ENCODE measurements at places on chromosomes 13 and 19.
A peak's percentile ranks its signal among the peaks of the same experiment; 100 is the strongest.

- H3K4me1 ChIP-seq, result no peaks in the 10 kb centered on the region
- H3K27me3 ChIP-seq, result no peaks in the 10 kb centered on the region
- no peak overlapping the region for H3K4me3 ChIP-seq
- H3K36me3 ChIP-seq, result no peaks in the 10 kb centered on the region
- no peak for DNase-seq
Observed at GRCh38 chr13:51208716-51209115, 13.5 kb upstream of the FAM124A start.

DNA sequence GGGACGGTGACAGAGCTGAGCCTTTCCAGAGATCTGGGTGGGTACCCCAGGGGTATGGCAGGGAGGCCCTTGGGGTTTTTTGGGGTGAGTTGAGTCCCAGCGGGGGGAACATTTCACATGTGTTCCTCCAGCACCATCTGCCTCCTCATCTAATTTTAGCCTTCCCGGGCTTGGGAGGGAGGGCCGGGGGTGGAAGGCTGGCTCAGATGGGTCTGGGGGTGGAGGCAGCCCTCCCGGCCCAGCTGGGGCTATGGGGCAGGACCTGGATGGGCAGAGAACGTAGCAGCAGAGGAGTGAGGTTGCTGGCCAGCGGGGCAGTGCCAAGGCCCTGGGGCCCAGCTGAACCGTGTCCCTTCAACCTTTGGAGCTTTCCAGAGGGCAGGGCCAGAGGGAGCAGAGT lies 23.5 kb downstream of the ADGRL1 start:
- H3K27ac ChIP-seq, result peak overlapping the region; percentile 55
- H3K36me3 ChIP-seq, result no peaks in the 10 kb centered on the region
- no peaks in the 10 kb centered on the region for H3K4me1 ChIP-seq
- no peak for DNase-seq
- no peak overlapping the region for H3K4me3 ChIP-seq

DNA sequence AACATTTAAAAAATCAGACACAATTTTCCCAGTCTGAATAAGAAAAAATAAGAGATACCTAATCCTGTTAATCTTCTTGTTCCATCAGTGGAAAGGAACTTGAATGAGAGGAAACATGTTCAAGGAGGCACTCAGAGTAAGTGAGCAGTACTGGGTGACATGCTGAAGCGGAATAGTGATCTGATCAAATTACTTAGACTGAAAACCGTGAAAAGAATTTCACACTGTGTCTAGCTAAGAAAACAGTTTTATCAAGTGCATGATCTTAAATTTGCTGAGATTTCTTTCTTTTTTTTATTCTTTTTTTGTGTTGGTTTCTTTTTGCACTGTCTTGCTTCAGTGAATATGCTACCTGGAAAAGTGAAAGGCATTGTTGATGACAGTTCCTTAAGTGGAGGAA lies 249.5 kb upstream of the SLC10A2 start:
- H3K4me1 ChIP-seq, result no peaks in the 10 kb centered on the region
- H3K36me3 ChIP-seq, result no peaks in the 10 kb centered on the region
- H3K27ac ChIP-seq, result no peak overlapping the region
- no peak overlapping the region for H3K4me3 ChIP-seq

DNA sequence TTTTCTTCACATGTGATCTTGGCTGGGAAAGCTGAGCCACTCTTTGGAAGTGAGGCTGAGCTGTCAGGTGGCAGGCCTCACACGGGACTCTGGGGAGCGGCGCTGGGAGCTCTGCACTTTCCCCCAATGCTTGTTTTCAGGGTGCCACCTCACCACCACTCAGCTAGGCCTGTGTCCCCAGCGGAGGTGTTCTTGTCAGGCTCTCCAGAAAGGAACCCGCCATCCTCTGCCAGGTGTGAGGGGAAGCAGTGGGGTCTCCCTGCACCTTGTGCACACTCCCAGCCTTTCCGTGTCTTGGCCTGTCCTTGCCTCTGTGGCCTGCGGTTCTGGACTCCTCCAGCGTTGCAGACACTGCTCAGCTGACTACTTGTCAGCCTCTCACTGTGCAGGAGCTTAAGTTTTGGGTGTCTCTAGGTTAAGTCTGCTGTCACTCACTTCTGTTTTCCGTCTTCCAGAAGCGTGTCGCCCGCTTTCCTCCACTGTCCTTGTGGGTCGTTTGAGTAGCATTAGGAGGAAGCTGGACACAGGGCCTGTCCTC lies 51.9 kb downstream of the GGACT start:
- H3K4me3 ChIP-seq, result no peak overlapping the region
- no peak for DNase-seq
- no peaks in the 10 kb centered on the region for H3K36me3 ChIP-seq

DNA sequence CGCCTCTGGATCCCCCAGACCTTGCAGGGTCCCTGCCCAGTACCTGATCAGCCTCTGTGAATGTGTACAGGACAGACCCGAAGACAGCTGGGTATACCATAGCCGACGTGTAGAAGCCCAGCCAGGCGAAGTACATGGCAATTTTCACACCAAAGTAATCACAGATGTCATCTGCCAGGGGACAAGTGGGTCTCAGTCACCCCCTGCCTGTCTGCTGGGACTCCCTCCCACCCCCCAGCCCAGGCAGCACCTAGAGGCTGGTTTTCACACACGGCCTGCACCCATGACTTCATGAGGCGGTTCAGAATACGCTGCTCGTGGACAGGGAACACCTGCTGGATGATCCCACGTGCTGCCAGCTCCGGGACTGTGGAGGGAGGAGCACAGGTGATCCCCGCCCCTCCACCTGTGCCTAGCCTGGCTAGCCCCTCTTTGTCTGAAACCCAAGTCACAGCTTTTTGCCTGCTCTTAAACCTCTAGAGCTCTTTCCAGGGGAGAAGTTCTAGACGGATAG lies 3.6 kb downstream of the ANO8 start:
- no peak for DNase-seq
- H3K4me3 ChIP-seq, result no peak overlapping the region
- H3K4me1 ChIP-seq, result peaks cover 18% of the 10 kb centered on the region
- H3K36me3 ChIP-seq, result no peaks in the 10 kb centered on the region

DNA sequence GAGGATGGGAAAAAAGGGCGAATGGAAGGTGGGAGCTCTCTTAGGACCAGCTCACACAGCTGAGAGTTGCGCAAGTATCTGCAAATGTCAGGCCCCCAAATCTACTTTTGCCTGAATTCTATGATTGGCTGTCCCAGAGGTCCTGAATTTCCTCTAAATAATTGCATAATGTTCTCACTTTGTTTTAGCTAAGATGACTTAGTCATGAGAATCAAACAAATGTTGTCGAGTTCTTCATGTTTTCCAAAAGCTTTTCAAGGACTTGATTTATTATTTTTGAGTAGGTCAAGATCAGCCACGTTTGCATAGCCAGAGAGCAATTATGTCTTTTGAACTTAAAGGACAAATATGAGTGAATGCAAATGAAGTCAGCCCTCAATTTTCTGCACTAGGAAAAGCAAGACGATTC lies 246.6 kb upstream of the MAB21L1 start:
- no peaks in the 10 kb centered on the region for H3K4me1 ChIP-seq
- no peak for DNase-seq
- H3K27ac ChIP-seq, result peak overlapping the region; percentile 75
- H3K4me3 ChIP-seq, result no peak overlapping the region

- peak overlapping the region; percentile 100 for H3K4me3 ChIP-seq
- H3K27me3 ChIP-seq, result no peaks in the 10 kb centered on the region
- peaks cover 11% of the 10 kb centered on the region for H3K4me1 ChIP-seq
- no peaks in the 10 kb centered on the region for H3K36me3 ChIP-seq
- DNase-seq, result peak; percentile 89
- peak overlapping the region; percentile 100 for H3K27ac ChIP-seq
Observed at GRCh38 chr19:44847144-44848035, 1.3 kb downstream of the NECTIN2 start.

DNA sequence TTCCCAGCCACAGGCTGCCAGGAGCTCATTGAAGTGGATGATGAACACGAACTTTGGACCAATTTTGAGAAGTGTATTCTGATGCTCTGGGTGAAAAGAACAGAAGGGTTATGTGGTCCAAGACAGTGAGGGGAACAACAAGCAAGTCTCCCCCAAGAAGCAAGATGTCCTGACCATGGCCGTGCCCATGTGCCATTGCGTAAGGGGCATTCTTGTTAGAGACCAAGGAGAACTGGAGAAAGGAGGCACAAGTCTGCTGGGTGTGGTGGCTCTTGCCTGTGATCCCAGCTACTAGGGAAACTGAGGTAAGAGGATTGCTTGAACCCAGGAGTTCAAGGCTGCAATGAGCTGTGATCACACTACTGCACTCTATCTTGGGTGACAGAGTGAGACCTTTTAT lies 27.0 kb upstream of the UBAC2 start:
- H3K4me1 ChIP-seq, result no peaks in the 10 kb centered on the region
- DNase-seq, result no peak
- no peaks in the 10 kb centered on the region for H3K36me3 ChIP-seq
- no peak overlapping the region for H3K4me3 ChIP-seq
